Left ventricle myocardium inferior (tissue), 1 donor: ENCODE measurements at places on chromosomes 4 and X.

DNA sequence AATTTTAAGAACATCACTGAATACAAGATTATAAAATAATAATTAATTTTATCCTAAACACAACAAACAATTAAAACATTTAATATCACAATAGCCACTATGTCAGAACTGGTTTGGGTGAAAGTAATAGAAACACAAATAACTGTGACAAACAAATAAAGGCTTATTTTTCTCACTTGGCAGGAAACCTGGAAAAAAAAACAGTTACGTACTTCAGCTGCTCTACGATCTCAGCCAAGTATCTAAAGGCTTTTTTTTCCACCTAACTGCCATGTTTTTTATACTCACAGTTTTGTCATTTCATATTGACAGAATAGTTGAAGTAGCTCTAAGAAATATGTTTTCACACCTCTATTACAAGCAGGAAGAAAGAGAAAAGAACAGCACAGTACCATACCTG is 284.8 kb upstream of the INTU start:
- no peaks in the 10 kb centered on the region for H3K27me3 ChIP-seq
- no peak overlapping the region for H3K27ac ChIP-seq
- no peaks in the 10 kb centered on the region for H3K4me1 ChIP-seq

- H3K36me3 ChIP-seq, result no peaks in the 10 kb centered on the region
- no peak overlapping the region for H3K4me3 ChIP-seq
- DNase-seq, result no peak
- peak overlapping the region; percentile 48 for H3K27ac ChIP-seq
- H3K27me3 ChIP-seq, result no peaks in the 10 kb centered on the region
Measured at GRCh38 chr4:17447675-17448298, 64.1 kb downstream of the QDPR start.

- H3K36me3 ChIP-seq, result no peaks in the 10 kb centered on the region
- no peak for DNase-seq
- H3K27me3 ChIP-seq, result no peaks in the 10 kb centered on the region
- H3K27ac ChIP-seq, result no peak overlapping the region
- H3K4me3 ChIP-seq, result no peak overlapping the region
Measured at GRCh38 chrX:15498741-15499140, 1.9 kb upstream of the BMX start.

- no peak overlapping the region for H3K27ac ChIP-seq
- no peak overlapping the region for H3K4me3 ChIP-seq
- no peak for DNase-seq
Measured at GRCh38 chr4:11209826-11210225, 218.9 kb downstream of the HS3ST1 start.

DNA sequence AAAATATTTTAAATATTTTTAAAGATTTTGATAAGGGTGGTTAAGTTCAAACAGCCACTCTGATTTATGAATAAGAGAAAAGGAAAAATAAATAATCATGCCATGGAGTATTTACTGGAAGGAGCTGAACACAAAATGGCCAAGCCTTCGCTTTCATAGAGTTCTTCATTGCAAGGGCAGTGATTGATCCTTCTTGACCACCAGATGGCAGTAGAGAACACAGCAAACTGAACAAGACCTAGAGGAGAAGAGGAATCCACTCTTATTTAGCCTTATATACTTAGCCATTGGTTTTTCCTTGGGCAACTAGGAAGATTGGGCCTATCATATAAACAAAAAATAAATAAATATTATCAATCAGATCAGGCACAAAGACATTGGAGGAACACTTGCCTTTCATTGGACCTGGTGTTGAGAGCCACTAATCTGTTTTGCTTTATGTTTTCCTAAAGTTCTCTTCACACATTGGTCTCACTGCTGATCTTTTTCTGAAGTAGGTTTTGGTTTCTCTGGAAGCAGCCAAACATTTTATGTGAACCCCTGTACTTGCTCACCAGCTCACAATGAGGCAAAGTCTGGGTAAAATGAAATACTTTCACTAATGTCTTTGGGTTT is 58.1 kb upstream of the PARM1 start:
- peaks cover 3% of the 10 kb centered on the region for H3K27me3 ChIP-seq
- peaks cover 6% of the 10 kb centered on the region for H3K4me1 ChIP-seq

GRCh38 chr4:54643958-54644751 is 13.6 kb upstream of the KIT start:
- H3K4me1 ChIP-seq, result peaks cover 15% of the 10 kb centered on the region
- no peaks in the 10 kb centered on the region for H3K27me3 ChIP-seq

DNA sequence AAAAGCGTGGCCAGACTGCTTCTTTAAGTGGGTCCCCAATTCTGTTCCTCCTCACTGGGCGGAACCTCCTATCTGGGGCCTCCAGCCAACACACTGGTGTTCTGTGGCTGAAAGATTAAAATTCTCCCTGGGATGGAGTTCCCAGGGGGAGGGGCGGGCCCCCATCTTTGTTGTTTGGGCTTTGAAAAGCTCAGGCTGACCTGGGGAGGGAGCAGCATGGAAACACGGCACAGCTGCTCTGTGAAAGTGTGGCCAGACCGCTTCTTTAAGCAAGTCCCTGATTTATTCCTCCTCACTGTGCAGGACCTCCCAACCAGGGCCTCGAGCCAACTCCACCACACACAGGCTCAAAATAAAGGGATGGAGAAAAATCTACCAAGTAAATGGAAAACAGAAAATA is 219.5 kb downstream of the TMEM47 start:
- H3K36me3 ChIP-seq, result no peaks in the 10 kb centered on the region
- H3K4me3 ChIP-seq, result no peak overlapping the region
- no peaks in the 10 kb centered on the region for H3K4me1 ChIP-seq
- H3K27ac ChIP-seq, result peak overlapping the region; percentile 8
- H3K27me3 ChIP-seq, result no peaks in the 10 kb centered on the region

- DNase-seq, result no peak
- H3K27me3 ChIP-seq, result no peaks in the 10 kb centered on the region
- H3K27ac ChIP-seq, result no peak overlapping the region
- H3K4me3 ChIP-seq, result no peak overlapping the region
Measured at GRCh38 chr4:21628116-21628670, 320.4 kb downstream of the KCNIP4 start.

DNA sequence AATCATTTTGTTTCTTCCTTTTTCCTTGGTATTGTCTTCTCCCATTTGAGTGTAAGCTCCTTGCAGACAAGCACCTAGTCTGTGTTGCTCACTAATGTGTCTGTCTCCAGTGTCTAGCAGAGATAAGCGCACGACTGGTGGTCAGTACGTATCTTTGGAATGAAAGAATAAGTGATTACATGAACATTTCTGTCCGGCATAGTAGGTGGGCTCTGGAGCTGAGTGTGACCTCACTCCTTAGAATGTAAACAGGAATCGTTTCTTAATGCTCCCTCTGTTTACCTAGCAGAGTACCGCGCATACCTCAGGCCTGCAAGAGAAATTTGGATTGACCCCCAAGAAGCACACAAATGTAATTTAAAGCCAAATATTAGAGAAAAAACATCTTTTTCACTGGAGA is 235.4 kb downstream of the MAML3 start:
- no peak for DNase-seq
- no peaks in the 10 kb centered on the region for H3K27me3 ChIP-seq
- no peaks in the 10 kb centered on the region for H3K36me3 ChIP-seq
- peaks cover 80% of the 10 kb centered on the region for H3K4me1 ChIP-seq
- H3K4me3 ChIP-seq, result no peak overlapping the region
